ENCODE measurements at places on chromosomes 3 and 15. TPM values are rescaled to one million over a fixed set of nuclear protein-coding genes. Genes with fewer than 3 reads are reported as not detected.
A peak's percentile ranks its signal among the peaks of the same experiment; 100 is the strongest.

DNA sequence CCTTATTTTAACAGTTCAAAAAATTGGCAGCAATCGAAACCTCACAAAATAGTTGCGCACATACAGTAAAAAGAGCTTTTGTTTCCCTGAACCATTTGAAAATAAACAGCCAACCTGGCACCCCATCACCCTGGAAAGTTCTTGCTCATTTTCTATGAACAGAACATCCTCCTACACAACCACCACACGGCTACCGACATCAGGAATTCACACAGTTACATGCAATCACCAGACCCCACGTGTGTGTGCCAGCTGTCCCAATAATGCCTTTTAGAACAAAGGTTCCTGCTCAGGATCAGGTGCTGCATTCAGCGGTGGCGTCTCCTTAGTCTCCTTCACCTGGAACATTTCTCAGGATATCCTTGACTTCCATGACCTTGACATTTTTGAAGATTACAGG, 186.5 kb downstream of the KLF13 start:
- peak; percentile 82 for DNase-seq

Gene LEO1
- total RNA-seq = 21.9 TPM

- no peak for DNase-seq
Measured at GRCh38 chr15:70478251-70478990, 284.9 kb downstream of the UACA start.

Gene GALK2
- 47.6 TPM for total RNA-seq

- no peak for DNase-seq
Measured at GRCh38 chr3:67093305-67093704, 95.2 kb downstream of the KBTBD8 start.

Gene SAMMSON
- not detected for total RNA-seq

DNA sequence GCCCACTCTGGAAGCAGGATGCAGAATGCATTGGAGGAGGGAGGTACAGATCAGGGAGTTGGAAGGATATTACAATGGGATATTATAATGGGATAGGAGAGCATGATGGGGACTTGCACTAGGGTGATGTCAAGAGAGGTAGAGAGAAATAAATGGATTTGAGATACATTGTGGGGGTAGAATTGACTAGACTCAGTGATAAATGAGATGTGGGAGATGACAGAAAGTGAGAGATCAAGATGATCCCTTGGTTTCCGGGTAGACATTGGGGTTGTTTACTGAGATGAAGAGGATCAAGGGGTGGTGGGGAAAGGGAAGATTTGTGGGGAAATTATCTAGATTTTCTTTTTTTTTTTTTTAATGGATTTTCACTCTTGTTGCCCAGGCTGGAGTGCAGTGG, 42.7 kb downstream of the BFSP2 start:
- DNase-seq = no peak

- DNase-seq = no peak
Measured at GRCh38 chr3:188119846-188120245, 34.1 kb upstream of the LPP start.

Gene PPM1M
- 25.0 TPM for total RNA-seq

GRCh38 chr3:184235381-184236032, 6.1 kb downstream of the VWA5B2 start:
- DNase-seq = peak; percentile 54

DNA sequence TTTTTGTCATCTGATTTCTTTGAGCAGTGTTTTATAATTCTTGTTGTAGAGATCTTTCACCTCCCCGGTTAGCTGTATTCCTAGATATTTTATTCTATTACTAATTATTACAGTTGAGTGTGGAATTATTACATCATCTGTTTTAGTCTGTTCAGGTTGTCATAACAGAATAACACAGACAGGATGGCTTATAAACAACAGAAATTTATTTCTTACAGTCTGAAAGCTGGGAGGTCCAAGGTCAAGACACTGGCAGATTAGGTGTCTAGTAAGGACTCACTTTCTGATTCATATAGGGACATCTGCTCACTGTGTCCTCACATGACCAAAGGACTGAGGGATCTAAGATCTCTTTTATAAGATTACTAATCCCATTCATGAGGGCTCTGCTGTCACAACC, 121.3 kb upstream of the THBS1 start:
- no peak for DNase-seq

- DNase-seq = no peak
Measured at GRCh38 chr3:110384601-110385000, 687.0 kb upstream of the NECTIN3 start.

GRCh38 chr3:64268926-64269325, 43.7 kb upstream of the PRICKLE2 start:
- DNase-seq = no peak

Gene KCNAB1
- total RNA-seq = 3.9 TPM

Gene GRM7
- total RNA-seq = 2.0 TPM

Gene IGDCC3
- total RNA-seq = 0.49 TPM

Gene RTP3
- total RNA-seq = not detected

DNA sequence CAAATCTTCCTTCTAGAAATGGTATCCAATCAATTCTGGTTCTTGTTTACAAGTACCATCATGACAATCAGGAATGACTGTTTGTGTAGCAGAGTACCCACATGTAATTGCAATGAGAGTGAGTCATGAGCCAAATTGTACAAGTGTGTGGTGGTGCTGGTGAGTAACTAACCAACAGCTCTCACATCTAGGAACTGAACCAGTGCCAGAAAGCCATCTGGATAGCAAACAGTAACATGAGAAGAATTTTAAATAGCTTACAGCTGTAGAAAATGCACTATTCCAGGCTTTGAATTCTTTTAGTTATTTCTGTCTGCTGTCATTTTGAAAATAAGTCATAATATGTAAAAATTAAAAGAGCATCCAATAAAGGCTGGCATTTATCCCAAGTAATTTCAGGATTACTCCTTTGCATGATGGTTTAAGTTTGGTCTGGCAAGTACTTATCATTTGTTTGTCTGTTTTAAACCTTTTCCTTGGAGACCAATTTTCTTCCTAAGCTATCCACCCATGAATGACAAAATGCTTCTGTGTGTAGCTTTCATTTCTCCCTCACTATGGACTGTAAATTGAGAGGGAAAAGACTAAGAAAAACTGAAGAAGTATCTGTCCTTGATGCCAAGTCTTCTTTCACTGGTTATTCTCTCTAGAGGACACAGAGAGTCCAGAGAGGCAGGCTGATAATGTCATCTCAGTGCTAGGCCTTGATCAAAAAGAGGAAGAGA, 60.0 kb downstream of the PIK3CB start:
- DNase-seq = peak; percentile 58

GRCh38 chr3:121863801-121864200, 28.8 kb downstream of the EAF2 start:
- DNase-seq = no peak

- no peak for DNase-seq
Measured at GRCh38 chr15:35713733-35714132, 167.8 kb upstream of the DPH6 start.

Gene INKA1
- 12.5 TPM for total RNA-seq

GRCh38 chr3:112637700-112638099, 3.2 kb downstream of the CCDC80 start:
- no peak for DNase-seq

DNA sequence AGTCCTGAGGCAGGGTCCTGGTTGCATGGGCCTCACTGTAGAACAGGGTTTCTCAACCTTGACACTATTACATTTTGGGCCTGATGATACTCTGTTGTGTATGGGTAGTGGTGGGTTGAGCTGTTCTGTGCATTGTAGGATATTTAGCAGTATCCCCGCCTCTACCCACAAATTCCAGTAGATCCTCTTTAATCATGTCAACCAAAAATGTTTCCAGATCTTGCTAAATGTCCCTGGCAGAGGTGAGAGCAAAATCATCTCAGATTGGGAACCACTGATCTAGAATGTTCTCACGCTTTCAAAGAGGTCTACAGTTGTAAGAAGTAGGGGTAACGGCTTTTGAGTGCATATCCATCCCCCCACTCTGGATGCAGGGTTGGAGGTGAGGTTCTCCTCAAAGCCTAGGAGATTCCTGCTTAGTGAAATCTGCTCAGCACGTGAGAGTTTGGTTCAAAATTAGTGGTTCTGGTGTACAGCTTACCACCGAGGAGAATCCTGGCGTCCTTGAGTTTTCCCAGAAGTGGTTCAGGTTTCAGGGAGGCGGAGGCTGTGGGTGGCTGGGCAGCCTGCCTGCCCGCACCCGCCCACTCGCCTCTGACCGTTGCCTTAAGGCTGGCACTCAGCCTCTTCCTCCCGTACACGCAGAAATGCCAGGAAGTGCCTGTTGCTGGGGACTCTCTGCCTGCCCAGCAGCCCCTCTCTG, 5.3 kb downstream of the ACVR2B start:
- no peak for DNase-seq

DNA sequence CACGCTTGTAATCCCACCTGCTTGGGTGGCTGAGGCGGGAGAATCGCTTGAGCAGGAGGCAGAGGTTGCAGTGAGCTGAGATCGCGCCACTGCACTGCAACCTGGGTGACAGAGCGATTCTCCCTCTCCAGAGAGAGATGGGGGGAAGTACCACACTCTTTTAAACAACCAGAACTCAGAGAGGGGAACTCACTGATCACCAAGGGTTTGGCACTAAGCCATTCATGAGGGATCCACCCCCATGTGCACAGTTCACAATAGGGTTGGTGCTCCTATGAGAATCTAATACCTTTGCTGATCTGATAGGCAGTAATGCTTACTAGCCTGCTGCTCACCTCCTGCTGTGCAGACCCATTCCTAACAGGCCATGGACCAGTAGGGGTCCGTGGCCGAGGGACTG, 51.6 kb downstream of the QTRT2 start:
- DNase-seq = no peak

Gene CP
- total RNA-seq = 26.3 TPM

Gene ISLR2
- total RNA-seq = 3.4 TPM

GRCh38 chr3:57911593-57911992, 96.6 kb upstream of the FLNB start:
- DNase-seq = no peak

DNA sequence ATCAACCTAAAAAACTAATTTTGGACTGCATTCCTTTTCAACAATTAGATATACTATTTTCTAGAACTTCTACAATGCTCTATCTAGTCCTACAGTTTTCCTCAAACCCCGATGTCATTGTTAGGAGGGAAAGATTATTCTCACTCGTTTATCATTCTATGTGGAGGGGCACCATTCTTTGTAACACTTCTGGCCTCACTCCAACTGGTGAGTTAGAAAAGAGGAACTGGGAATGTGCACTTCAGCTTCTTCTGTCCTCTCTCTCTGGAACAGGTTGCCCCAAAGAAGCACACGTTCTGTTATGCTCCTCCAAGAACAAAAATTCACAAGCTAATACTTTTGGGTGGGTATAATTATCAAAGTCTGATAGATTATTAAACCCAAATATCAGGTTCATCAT, 137.9 kb downstream of the UACA start:
- DNase-seq = no peak

Gene ATP10A
- total RNA-seq = 3.2 TPM

GRCh38 chr3:138938056-138938876, 8.7 kb downstream of the FOXL2 start:
- DNase-seq = no peak

- DNase-seq = no peak
Measured at GRCh38 chr3:46154311-46154710, 53.8 kb downstream of the CCR1 start.

All from vagina (tissue), 2 donors.